ENCODE measurements at places on chromosomes 7 and 10.

DNA sequence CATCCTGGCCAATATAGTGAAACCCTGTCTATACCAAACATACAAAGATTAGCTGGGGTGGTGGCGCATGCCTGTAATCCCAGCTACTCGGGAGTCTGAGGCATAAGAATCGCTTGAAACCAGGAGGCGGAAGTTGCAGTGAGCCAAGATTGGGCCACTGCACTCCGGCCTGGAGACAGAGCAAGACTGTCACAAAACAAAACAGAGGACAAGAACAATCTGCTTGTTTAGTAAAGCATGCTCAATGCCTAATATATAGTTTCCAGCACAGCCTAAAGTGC is 1.8 kb upstream of the SEC24C start:
- DNase-seq: no peak

DNA sequence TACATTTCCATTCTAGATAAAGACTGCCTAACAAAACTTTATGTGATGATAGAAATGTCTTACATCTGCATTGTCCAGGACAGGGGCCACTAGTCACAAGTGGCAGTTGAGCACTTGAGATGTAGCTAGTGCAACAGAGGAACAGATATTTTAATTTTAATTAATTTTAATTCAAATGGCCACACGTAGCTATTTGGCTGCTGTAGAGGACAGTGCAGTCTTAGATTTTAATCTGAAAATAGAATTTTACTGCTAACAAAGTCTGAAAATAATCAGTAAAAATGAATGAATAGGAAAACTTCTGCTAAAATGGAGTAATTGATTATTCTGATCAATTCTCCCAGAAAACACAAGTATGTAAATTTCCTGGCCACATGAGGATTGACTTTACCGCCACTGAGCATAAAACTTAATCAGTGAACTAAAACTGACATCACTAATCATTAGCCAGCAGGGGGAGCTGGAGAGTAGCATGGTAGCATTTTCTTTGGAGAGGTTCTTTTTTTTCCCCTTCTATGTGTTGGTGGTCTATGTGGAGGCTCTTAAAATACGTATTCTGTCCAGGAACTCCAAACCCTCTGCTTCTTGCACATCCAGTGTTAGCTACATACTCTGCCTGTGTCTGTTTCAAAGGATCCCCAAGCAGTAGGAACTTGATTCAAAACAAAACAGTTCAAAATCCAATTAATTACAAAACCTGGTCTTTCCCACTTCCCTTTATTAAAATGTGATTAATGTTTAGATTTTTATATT is 52.1 kb downstream of the TSPAN12 start:
- no peak for DNase-seq

- no peak for DNase-seq
Measured at GRCh38 chr10:43225004-43225786, 41.7 kb downstream of the RASGEF1A start.

DNA sequence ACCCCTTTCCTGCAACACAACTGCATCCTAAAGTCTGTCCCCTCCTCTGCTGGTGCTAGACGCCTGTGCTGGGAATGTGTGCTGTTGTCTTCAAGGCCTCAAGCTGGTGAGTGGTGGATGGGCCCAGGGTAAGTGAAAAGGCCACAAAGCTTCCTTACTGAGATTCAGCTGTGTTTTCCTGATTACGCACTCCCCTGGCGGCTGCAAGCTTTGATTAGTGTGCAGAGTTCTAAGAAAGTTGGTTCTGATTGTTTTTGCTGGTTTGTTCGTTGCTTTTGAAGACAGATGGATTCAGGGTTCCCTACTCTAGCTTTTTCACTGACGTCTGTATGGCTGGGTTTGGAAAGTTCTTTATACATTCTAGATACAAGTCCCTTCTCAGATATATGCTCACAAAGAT is 11.9 kb upstream of the FOXL3 start:
- no peak for DNase-seq

GRCh38 chr10:84237199-84238051 is 3.9 kb downstream of the LRIT1 start:
- DNase-seq: no peak

- DNase-seq: no peak
Measured at GRCh38 chr7:11175887-11176286, 202.2 kb downstream of the PHF14 start.

- DNase-seq: no peak
Measured at GRCh38 chr10:34031400-34031799, 696.9 kb upstream of the NRP1 start.

GRCh38 chr7:46133751-46134150 is 212.7 kb upstream of the IGFBP3 start:
- DNase-seq: no peak

DNA sequence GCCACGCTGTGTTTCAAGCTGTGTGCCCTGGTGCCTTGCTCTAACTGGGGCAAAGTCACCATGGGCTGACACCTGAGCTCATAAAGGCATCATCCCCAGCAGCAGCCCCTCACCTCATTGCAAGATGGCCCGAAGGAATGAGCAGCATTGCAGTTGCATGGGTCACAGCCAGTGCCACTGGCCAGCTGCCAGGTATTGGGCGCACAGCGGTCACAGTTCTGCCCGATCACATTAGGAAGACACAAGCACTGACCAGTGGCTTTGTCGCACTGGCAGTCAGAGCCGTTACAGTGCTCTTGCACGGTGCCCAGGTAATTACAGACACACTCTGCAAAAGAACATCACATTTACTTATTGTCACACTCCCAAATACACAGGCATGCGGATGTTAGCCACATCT is 51.1 kb downstream of the LAMB1 start:
- no peak for DNase-seq

DNA sequence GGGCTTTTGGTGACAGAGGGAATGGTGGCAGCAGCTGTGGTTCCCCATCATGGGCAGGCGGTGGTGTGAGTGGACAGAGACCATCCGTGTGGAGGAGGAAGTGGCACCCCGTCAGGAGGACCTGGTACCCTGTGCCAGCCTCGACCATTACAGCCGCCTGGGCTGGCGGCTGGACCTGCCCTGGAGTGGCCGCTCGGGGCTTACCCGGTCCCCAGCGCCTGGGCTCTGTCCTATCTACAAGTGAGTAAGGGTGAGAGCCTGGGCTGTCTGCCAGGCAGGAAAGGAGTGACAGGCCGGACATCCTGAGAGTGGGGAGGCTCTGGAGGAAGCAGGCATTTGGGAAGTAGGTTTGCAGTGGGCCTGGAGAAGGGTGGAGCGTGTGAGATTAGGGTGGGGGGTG is 2.9 kb upstream of the ZNF467 start:
- DNase-seq: no peak

GRCh38 chr7:35991511-35992232 is 161.4 kb upstream of the EEPD1 start:
- no peak for DNase-seq

DNA sequence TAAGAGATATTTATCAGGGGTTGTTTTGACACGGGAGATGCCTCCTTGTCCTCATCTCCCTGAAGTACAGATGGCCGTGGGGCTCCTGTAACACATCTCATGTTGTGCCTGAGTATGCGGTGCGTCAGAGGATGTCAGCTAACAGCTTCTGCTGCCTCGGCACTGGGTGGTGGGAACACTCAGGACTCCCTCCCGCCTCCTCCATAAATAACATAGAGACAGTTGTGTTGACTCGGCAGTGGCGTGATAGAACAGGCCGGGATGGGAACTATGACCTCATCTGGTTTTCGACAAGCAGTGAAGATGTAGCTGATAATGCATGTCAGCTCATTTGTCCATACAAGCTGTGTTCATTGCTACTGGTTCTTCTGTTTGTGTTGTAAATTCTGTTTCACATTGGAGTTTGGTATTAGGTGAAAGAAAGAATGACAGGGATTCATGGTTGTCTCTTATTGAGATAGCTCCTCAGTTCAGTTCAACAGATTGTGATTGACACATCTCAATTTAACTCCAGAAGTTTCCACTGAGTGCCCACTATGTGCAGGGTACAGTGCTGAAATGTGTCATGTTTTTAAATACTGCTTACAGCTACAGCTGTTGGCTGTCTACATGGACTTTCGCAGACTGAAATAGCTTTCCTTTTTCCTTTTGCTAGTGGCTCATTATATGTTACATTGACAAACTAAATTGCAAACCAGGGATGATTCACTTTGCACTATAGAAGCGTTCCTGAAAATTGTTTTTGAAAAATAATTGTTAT is 87.4 kb downstream of the CHN2 start:
- DNase-seq: no peak

DNA sequence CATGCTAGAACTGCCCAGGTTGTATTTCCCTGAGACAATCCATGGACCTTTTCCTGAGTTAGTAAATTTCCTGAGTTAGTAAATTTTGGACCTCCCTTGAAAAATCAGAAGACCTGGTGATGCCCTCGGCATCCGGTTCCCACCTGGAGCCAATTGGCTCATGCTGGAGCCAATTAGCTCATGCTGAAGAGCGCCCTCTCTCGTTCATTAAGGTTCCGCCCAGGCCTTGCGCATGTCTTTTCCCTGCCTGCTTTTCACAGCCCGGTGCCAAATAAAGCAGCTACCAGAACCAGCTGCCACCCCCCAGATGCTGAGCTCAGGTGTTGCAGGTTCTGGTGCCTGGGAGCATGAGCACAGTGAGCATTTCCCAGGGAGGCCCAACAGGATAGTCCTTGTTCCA is 96.2 kb downstream of the APBB1IP start:
- no peak for DNase-seq

GRCh38 chr10:116325987-116326386 is 1.7 kb downstream of the CCDC172 start:
- no peak for DNase-seq

- DNase-seq: no peak
Measured at GRCh38 chr10:103127241-103127640, 65.8 kb downstream of the NT5C2 start.

DNA sequence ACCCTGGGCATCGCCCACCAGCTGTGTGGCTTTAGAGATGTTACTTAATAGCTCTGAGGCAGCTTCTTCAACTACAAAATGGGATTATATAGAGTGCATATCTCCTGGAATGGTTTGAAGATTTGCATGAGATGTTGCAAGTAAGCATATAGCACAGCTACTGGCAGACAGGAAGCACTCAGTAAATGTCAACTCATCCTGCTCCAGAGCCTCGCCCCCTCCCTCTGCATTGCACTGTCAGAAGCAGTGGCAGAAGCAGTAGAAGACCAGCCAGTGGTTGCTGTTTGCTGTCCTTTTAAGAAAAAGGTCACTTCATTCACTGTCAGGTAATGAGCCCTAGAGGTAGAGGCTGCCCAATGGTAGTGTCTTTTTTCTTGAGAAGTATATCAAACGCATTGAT is 180.0 kb upstream of the GHITM start:
- no peak for DNase-seq

GRCh38 chr7:38756521-38756920 is 125.3 kb upstream of the AMPH start:
- DNase-seq: no peak

- no peak for DNase-seq
Measured at GRCh38 chr10:72503241-72503640, 122.6 kb downstream of the MICU1 start.

GRCh38 chr7:47535704-47536628 is 45.9 kb downstream of the TNS3 start:
- no peak for DNase-seq

GRCh38 chr7:47932016-47932415 is 16.2 kb downstream of the PKD1L1 start:
- no peak for DNase-seq

DNA sequence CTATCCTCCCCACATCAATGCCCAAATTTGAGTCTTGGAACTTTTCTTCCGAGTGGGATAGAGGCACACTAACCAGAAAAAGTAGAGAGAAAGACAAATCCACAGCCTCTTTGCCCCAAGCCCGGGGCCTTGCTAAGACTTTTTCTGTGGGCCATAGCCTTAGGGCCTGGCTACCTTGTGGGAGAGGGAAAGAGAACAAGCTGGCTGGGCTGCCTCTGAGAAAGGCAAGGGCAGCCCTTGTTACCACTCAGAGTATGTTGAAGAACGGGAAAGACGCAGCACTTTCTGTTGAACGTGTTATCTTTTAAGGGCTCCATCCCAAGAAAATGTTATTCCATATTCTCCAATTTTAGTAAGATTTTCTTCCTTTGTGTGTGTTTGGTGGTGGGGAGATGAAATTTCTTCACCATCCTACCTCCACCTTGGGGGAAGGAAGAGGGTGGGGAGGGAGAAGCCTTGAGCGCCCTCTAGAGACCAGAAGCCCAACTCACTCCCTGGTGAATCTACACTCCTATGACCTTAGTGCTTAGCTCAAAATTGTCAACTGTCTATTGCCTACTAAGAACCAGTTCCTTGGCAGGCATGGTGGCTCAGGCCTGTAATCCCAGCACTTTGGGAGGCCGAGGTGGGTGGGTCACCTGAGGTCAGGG is 3.9 kb upstream of the NRF1 start:
- no peak for DNase-seq

DNA sequence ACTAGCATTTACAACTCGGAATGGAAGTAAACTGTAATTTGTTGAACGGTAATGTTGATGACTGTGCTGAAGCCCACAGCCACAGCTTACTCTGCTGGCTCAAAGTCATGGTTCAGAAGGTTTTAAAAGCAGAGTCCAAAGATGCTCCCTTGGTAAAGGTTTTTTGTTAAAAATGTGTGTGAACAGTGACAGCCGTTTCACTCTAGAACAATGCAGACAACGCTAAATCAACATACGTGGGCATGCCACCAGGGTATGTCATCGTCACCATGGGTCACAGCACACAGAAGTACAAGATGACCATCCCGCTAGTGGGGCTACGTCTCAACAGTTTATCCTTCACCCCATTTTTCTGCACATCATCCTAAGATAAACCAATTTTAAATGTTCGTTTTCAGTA is 106.5 kb upstream of the LANCL2 start:
- DNase-seq: no peak

GRCh38 chr7:24050991-24051560 is 232.9 kb upstream of the NPY start:
- DNase-seq: no peak

Data from KG1 (cell line).